ENCODE measurements at places on chromosomes 12 and 14.

- DNase-seq: no peak
Observed at GRCh38 chr12:32125455-32126084, 18.9 kb downstream of the BICD1 start.

DNA sequence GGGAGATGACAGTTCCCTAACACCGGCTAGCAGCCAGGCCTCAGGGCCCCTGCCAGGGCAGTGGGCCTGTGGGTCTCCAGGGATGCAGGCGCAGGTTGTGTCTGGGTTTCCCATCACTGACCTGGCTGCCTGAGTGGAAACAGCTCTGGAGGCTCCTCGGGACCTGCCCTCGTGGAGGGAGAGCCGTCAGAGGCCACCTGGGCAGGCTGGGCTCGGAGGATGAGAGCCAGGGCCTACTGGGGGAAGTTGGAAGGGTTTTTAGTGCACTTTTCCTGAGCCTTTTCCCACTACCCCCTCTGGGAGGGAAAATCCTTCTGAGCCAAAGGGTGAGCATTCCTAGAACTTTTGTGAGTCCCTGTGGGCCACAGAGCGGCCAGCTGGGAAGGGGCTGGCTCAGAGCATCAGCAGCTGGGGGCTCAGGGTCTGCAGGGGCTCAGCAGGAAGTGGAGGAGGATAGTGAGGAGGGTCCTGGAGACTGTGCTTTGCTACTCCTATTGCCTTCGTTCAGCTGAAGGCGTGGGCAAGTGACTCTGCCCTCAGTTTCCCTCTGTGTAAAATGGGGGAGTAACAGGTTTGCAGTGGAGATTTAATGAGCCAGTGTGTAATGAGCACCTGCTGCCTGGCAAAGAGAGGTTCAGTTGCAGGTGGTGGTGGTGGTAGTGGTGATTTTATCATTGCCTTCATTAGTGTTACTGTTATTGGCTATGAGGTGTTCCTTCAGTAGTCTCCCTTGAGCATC lies 1.8 kb downstream of the SH2B3 start:
- no peak for DNase-seq

GRCh38 chr14:74649167-74649566 lies 37.1 kb upstream of the LTBP2 start:
- no peak for DNase-seq

DNA sequence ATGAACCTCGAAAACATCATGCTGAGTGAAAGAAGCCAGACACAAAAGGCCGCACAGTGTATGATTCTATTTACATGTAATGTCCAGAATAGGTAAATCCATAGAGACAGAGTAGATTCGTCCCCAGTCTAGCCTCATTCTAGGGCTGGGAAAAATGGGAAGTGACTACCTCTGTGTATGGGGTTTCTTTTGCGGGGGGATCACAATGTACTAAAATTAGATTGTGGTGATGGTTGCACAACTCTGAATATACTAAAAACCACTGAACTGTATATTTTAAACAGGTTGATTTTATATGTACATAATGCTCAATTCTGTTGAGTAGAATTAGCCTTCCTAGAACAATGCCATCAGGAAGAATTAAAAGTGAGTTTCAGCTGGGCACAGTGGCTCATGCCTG lies 6.3 kb upstream of the RILPL2 start:
- DNase-seq: no peak

GRCh38 chr14:52342849-52343596 lies 28.9 kb downstream of the PTGER2 start:
- DNase-seq: no peak

- no peak for DNase-seq
Observed at GRCh38 chr12:79351251-79351650, 339.5 kb downstream of the PAWR start.

GRCh38 chr12:116071555-116072230 lies 205.8 kb downstream of the MED13L start:
- no peak for DNase-seq

- DNase-seq: no peak
Observed at GRCh38 chr12:127750076-127750840, 516.7 kb upstream of the TMEM132C start.

DNA sequence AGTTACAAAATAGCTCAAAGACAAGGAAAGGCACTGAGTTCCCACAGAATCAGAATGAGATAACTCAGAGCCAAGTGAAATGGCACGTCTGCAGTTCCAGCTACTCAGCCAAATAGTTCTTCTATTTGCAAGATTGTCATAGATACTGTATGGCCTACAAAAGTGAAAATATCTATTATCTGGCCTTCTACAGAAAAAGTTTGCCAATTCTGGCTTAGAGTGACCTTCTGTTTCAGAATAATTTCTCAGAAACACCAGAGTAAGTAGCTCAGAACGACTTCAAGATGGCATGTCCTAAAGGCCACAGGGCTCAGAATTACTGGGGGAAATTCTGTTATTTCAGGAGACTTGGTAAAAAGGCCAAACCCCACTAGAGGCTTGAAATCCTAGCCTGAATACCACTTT lies 10.7 kb upstream of the RTRAF start:
- no peak for DNase-seq
